ENCODE measurements at places on chromosomes 3 and 15.

GRCh38 chr15:60442763-60443162, 36.2 kb downstream of the ICE2 start:
- DNase-seq = no peak

DNA sequence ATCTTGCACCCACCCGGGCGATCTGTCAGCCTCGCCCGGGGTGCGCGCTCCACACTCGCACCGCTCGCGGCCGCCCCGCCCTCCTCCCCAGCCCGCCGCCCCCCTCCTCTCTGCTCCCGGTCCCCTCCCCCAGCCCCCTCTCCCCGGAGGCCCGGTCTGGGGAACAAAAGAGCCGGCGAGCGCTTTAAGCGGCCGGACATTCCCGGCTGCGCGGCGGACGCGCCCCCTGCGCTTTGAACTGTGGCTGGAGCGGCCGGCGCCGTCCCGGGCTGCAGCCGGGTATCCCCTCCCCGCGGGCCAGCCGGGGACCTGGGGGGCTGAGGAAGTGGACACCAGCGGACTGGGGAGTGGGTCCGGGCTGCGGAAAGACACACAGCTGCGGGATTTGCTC, at the start of gene IGDCC3:
Gene IGDCC3 (minus strand): TSS at position 27 of the 391 bp plus-strand sequence. CDS start 214 bp downstream, outside the sequence.
- no peak for DNase-seq

GRCh38 chr15:89419370-89419984, 76.9 kb downstream of the RHCG start:
- no peak for DNase-seq

GRCh38 chr3:115160295-115160694, 13.2 kb upstream of the ZBTB20 start:
- no peak for DNase-seq

DNA sequence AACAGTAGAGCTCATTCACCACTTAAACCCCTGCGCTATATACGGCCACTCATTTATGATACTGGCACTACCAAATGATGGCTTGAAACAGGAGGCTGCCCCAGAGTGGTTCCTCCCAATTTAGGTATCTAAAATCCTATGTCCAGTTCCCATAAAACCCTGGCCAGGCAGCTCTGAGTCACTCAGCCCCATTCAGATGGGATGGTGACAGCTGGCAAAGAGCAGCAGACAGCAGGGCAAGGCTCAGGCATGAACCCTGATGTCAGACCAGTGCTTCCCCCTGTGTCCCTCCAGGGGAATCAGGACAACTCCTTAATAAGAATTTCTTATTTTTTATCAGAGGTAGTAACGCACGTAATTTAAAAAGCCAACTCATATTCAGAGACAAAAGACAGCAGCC, 77.2 kb upstream of the RNU6-1 start:
- DNase-seq = no peak

DNA sequence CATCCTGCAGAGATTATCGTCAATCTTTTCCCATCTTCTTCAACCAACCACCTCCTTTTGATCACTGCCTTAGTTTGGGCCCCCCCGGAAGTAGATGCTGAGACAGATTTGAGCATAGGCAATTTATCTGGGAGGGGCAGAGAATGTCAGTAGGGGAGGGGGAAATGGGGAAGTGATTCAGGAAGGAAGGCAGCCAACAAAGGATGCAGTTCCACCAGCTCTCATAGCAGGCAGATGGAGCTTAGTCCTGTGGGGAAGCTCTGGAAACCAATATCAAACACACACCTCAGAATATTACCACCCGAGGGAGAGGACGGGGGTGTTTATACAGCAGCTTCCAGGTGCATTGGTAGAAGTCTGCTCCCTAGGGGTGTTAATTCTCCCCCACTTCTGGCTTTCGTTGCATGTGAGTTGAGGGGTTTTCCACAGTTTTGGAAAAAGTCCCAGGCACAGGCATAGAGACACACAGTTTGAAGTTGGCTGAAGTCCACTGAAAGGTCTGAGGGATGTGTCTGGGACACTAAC, 91.5 kb upstream of the TNFAIP8L3 start:
- DNase-seq = no peak

DNA sequence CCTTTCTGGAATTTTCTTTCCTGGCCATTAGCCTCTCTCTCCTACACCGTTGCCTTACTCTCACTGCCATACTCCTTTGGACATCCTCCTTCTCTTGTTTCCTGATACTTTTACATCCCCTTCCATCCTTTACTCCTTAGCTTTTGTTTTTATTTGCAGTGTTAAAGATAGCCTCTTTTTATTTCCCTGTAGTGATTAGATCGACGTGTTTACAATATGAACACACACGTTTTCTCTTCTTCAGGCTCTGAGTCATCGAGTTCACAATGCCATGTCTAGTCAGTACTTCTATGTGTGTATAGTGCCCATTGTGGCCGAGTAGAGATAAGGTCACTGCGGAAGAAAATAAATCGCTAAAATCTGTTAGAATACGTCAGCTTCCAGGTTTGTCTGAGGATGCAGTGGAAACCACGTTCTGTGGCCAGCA, 208.5 kb downstream of the LPP start:
- no peak for DNase-seq

GRCh38 chr3:158097081-158097592, 9.1 kb downstream of the SHOX2 start:
- no peak for DNase-seq

GRCh38 chr3:112794622-112795172, 52.0 kb downstream of the CD200R1L start:
- no peak for DNase-seq

GRCh38 chr15:87477737-87478686, 778.5 kb downstream of the NTRK3 start:
- no peak for DNase-seq

- DNase-seq = no peak
These were observed 83.4 kb upstream of the FGF7 start for GRCh38 chr15:49339656-49340055.

DNA sequence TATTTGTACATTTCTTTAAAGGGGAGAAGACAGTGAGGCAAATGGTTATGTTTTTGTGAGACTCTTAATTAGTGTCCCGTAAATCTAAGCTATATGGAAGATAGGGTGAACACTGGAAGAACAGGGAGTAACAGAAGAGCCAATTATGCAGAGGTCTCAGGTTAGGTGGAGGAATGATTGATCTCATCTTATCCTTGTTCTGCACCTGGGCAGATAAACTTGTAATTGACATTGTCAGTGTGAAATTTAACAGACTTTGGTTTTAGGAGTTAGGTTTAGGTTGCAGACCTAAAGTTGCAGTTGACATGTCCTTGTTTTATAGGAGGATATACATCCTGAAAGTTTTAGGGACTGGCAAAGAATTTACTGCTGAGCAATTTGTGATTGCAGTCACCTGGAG, 3.1 kb upstream of the TWF2 start:
- no peak for DNase-seq

DNA sequence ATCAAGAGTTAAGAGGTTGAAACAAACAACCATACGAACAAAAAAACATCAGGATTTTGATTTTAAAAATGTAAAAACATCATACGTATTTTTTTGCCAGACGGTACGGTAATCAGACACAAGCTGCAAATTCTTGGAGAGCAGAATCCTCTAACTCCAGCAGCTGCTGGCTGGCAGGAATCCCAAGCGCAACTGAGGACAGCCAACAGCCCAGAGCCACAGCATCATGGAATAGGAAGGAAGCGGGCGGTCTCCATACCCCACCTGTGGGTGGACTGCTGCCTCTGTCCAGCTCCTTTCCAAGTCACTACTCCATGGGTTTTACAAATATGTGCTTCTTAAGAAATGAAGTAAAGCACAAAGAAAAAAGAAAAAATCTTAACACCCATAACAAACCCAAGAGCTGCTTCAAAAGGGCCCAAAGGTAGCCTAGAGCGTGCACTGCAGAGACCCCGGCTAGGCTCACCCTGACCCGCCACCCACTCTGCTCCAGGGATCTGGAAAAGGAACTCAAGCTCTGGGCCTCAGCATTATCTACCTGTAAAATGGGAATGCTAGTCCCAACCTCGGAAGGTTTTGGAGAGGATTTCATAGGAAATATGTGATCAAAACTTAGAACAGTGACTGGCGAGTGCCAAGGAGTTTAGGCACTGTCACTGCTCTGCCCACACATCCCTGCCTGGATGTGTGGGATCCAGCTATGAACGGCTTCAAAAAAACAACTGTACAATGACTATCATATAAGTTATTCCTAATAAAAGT, 33.4 kb downstream of the ZXDC start:
- no peak for DNase-seq

- no peak for DNase-seq
These were observed 12.2 kb upstream of the CSTA start for GRCh38 chr3:122312826-122313225.

All from NCI-H2081 treated with DMSO at 0.1 percent for 48 hours (cell line).